Activated T-helper 2 cell treated with anti-CD3 and anti-CD28 coated beads, Interferon-gamma antibody, Interleukin-2, Interleukin-4, amounts not matched to agents 10 μg/mL and 5 μg/mL and 100 μg/mL, durations not matched to agents 14 hours and 24 hours and 36 hours (primary cell): ENCODE measurements at places on chromosomes 1 and 21.

DNA sequence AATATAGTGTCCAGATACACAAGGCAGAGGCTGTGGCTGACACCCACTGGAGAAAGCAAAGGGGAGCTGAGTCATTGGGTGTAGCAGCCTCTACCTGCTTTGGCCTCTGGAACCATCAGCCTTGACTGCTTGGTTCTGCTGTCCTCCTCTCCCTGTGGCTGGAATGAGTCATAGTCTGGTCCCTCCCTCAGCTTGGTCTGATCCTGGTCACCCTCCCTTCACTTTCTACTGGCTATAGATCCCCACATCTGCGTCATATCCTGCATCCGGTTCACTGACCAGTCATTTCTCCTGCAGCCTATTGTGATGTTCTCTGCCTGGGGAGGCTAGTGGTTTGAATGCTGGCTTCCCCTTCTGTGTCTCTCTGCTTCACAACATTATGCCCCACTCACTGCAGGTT is 372.8 kb upstream of the DAB1 start:
- H3K4me1 ChIP-seq, result no peaks in the 10 kb centered on the region
- no peak overlapping the region for H3K4me3 ChIP-seq
- H3K27ac ChIP-seq, result no peak overlapping the region
- no peaks in the 10 kb centered on the region for H3K27me3 ChIP-seq

DNA sequence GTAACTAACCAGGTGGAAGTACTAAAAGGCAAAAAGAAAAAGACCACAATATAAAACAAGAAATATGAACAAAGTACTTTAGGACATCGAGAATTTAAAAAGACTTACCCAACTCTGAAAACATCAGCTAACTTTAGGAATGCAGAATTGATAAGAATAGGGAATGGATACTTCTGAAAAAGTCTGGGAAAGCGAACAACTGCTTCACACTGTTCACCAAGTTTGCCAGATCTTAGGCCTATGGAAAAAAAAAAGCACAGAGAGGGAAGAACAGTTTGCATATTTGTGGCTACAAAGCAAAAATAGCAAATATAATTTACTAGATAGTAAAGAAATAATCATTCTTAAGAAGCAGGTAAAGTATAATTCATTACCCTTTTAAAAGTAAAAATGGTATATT is 14.4 kb downstream of the INTS7 start:
- H3K36me3 ChIP-seq, result peaks cover 66% of the 10 kb centered on the region
- DNase-seq, result no peak
- H3K4me3 ChIP-seq, result no peak overlapping the region
- no peak overlapping the region for H3K27ac ChIP-seq
- H3K4me1 ChIP-seq, result peaks cover 5% of the 10 kb centered on the region

DNA sequence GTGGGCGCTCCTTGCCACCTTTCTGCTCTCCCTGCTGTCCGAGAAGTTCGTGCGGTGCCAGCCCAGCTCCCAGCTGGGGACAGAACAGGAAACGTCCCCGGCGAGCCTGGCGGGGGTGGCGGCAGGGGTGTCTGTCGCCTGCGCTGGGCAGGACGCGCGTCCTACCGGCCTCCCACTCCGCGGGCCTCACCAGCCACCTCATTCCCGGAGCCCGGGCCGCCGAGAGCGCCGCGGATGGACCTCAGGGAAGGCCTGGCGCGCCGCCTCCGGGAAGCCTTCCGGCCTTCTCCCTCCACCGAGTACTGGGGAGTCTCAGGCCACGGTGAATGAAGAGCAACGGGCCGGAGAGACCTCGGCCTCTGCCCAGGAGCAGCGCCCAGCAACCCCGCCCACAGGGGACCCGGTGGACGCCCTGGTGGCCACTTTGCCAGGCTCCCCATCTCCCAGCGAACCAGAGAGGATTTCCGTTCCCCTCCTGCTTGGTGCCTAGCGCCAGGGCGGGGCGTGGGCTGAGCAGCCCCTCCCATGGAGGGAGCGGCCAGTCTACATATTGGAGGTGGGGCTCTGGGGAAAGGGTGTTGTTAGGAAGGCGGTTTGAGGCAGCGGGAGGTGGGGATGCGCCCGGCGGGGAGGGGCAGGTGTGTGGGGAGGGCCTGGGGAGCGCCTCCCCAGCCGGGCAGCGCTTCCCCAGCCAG is 9.5 kb upstream of the TNFRSF14 start:
- H3K4me3 ChIP-seq, result peak overlapping the region; percentile 85
- peaks cover 3% of the 10 kb centered on the region for H3K27me3 ChIP-seq
- H3K4me1 ChIP-seq, result peaks cover 15% of the 10 kb centered on the region
- H3K36me3 ChIP-seq, result peaks cover 10% of the 10 kb centered on the region
- peak overlapping the region; percentile 95 for H3K27ac ChIP-seq

GRCh38 chr1:203120325-203121153 is 7.0 kb upstream of the ADORA1 start:
- H3K4me1 ChIP-seq, result peaks cover 4% of the 10 kb centered on the region
- H3K27ac ChIP-seq, result no peak overlapping the region
- no peak for DNase-seq
- no peak overlapping the region for H3K4me3 ChIP-seq
- peaks cover 43% of the 10 kb centered on the region for H3K27me3 ChIP-seq

DNA sequence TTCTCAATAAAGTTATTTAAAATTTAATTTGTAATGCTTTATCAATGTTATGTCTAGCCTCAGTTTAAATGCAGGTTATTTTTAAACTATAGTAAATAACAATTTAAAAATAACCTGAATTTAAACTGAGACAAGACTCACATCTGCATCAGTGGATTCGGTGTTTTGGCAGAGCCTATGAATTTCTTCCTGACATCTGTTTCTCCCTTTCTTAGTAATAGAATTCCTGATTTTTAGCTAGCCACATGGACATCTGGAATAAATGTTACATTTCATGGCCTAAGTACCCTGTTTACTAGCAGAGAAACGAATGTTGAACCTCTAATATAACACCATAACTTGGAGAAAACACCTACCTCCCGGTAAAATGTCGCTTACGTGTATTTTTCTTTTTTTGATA is 1141.6 kb upstream of the ADGRL2 start:
- no peak for DNase-seq
- H3K36me3 ChIP-seq, result no peaks in the 10 kb centered on the region

GRCh38 chr1:27574871-27575831 is 28.8 kb downstream of the AHDC1 start:
- H3K27ac ChIP-seq, result no peak overlapping the region
- peaks cover 15% of the 10 kb centered on the region for H3K27me3 ChIP-seq
- H3K4me3 ChIP-seq, result no peak overlapping the region
- no peak for DNase-seq
- peaks cover 6% of the 10 kb centered on the region for H3K4me1 ChIP-seq

DNA sequence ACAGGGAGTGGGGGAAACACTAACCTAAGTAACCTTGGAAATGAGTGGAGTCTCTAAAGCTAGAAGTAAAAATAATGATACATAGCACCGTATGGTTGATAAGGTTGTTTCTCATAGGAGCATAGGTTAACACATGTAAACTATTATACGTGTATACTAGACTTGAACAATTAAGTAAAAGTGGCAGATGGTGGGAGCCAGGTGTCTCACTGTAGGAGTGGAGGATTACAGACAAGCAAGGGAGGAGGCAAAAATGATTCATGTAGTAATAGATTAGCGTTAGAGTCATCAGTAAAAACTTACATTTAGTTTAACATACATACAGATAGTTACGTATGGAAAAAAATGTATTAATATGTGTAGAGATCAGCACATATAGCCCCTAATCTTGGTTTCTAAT is 138.4 kb upstream of the DSCAM start:
- no peaks in the 10 kb centered on the region for H3K36me3 ChIP-seq
- no peaks in the 10 kb centered on the region for H3K27me3 ChIP-seq
- no peak overlapping the region for H3K4me3 ChIP-seq
- no peak overlapping the region for H3K27ac ChIP-seq
- no peaks in the 10 kb centered on the region for H3K4me1 ChIP-seq

GRCh38 chr1:57192222-57192621 is 226.4 kb upstream of the C8B start:
- H3K4me3 ChIP-seq, result no peak overlapping the region
- H3K36me3 ChIP-seq, result no peaks in the 10 kb centered on the region
- H3K27ac ChIP-seq, result no peak overlapping the region
- H3K4me1 ChIP-seq, result no peaks in the 10 kb centered on the region
- no peaks in the 10 kb centered on the region for H3K27me3 ChIP-seq

GRCh38 chr1:31523769-31524168 is 52.5 kb upstream of the TINAGL1 start:
- H3K4me1 ChIP-seq, result no peaks in the 10 kb centered on the region
- DNase-seq, result no peak
- H3K36me3 ChIP-seq, result no peaks in the 10 kb centered on the region
- no peak overlapping the region for H3K27ac ChIP-seq
- H3K4me3 ChIP-seq, result no peak overlapping the region
- peaks cover 17% of the 10 kb centered on the region for H3K27me3 ChIP-seq

DNA sequence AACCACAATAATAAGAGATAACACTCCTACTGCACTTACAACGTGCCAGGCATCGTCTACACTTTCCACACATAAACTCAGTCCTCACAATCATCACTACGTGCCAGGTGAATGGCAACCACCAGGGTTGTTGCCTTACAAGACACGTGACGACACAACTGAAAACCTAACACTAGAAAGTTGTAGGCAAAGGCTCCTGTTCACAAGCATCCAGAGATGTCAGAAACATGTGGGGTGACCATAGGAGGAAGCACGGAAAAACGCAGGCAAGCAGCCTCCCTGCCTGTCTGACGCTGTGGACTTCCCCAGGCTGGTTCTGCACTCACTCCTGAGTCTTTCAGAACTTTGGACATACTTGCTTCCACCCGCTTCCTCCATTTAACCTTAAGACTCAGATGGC is 7.0 kb downstream of the CAPZB start:
- DNase-seq, result no peak
- peaks cover 86% of the 10 kb centered on the region for H3K4me1 ChIP-seq
- peak overlapping the region; percentile 90 for H3K27ac ChIP-seq
- no peaks in the 10 kb centered on the region for H3K27me3 ChIP-seq
- no peak overlapping the region for H3K4me3 ChIP-seq

DNA sequence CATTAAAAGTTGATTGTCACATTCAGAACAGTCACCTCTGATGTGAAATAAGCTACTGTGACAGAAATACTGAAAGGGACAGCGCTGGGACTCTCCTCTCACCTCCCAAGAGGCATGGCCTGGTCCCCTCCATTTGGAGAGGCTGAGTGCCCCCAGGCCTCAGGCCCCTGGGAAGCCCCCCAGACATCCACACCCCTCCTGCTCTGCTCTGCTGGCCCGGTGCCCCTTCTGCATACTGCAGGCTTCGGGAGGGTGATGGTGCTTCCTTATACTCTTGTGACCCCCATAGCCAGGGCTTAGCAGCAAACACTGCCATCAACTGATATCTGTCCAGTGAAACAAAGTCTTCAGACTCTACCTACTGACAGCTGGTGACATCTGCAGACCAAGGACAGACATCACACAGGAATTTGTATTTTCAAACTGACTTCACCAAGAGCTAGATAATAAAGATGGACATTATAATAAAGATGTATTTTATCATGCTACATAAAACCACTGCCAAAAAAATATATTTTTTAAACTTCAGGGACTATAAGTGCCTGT is 36.9 kb downstream of the C2CD2 start:
- no peak overlapping the region for H3K27ac ChIP-seq
- DNase-seq, result no peak
- peaks cover 6% of the 10 kb centered on the region for H3K4me1 ChIP-seq
- H3K4me3 ChIP-seq, result no peak overlapping the region
- no peaks in the 10 kb centered on the region for H3K27me3 ChIP-seq
- peaks cover 30% of the 10 kb centered on the region for H3K36me3 ChIP-seq

- no peak for DNase-seq
- H3K27me3 ChIP-seq, result no peaks in the 10 kb centered on the region
- H3K4me3 ChIP-seq, result no peak overlapping the region
- H3K4me1 ChIP-seq, result peaks cover 42% of the 10 kb centered on the region
- peaks cover 92% of the 10 kb centered on the region for H3K36me3 ChIP-seq
Measured at GRCh38 chr1:24920533-24920925, 9.5 kb downstream of the RUNX3 start.

DNA sequence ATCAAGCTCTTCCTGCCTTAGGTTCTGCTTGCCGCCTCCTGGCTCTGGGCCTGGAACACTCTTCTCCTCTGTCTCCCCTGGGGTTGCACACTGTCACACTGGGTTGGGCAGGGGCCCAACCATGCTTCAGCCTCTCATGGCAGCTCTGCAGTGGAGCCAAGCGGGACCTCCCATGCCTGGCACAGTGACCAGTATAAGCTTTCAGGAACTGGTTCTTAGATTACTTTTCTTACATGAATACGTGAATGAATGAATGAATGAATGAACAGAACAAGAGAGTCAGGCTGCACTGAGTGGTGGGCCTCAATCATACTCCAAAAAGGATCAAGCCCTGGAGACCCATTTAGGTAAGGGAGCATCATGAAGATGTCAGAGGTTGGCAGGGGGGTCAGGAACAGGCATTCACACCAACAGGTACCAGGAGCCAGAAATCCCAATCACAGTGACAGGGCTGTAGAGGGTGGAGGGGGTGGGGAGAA is 30.8 kb upstream of the TMEM125 start:
- H3K4me3 ChIP-seq, result no peak overlapping the region
- peaks cover 12% of the 10 kb centered on the region for H3K4me1 ChIP-seq
- no peak for DNase-seq
- H3K27ac ChIP-seq, result no peak overlapping the region
- no peaks in the 10 kb centered on the region for H3K27me3 ChIP-seq
- no peaks in the 10 kb centered on the region for H3K36me3 ChIP-seq

- no peak overlapping the region for H3K27ac ChIP-seq
- H3K27me3 ChIP-seq, result peaks cover 3% of the 10 kb centered on the region
- DNase-seq, result no peak
- H3K36me3 ChIP-seq, result no peaks in the 10 kb centered on the region
Measured at GRCh38 chr1:98437011-98437410, 224.5 kb upstream of the SNX7 start.

GRCh38 chr1:178599745-178600144 is 86.8 kb downstream of the TEX35 start:
- no peaks in the 10 kb centered on the region for H3K36me3 ChIP-seq
- peaks cover 2% of the 10 kb centered on the region for H3K27me3 ChIP-seq
- DNase-seq, result no peak
- H3K4me1 ChIP-seq, result no peaks in the 10 kb centered on the region

- no peaks in the 10 kb centered on the region for H3K4me1 ChIP-seq
- H3K27ac ChIP-seq, result no peak overlapping the region
- H3K4me3 ChIP-seq, result no peak overlapping the region
Measured at GRCh38 chr1:63950023-63950422, 176.2 kb downstream of the ROR1 start.

- peaks cover 27% of the 10 kb centered on the region for H3K27me3 ChIP-seq
- H3K27ac ChIP-seq, result no peak overlapping the region
- H3K4me1 ChIP-seq, result peaks cover 2% of the 10 kb centered on the region
- no peak overlapping the region for H3K4me3 ChIP-seq
Measured at GRCh38 chr1:114521396-114522263, 10.6 kb upstream of the TRIM33 start.

GRCh38 chr1:219316066-219316465 is 142.4 kb downstream of the LYPLAL1 start:
- H3K4me1 ChIP-seq, result no peaks in the 10 kb centered on the region
- H3K27ac ChIP-seq, result no peak overlapping the region
- H3K27me3 ChIP-seq, result peaks cover 10% of the 10 kb centered on the region
